ENCODE measurements at places on chromosomes 12 and 14.

DNA sequence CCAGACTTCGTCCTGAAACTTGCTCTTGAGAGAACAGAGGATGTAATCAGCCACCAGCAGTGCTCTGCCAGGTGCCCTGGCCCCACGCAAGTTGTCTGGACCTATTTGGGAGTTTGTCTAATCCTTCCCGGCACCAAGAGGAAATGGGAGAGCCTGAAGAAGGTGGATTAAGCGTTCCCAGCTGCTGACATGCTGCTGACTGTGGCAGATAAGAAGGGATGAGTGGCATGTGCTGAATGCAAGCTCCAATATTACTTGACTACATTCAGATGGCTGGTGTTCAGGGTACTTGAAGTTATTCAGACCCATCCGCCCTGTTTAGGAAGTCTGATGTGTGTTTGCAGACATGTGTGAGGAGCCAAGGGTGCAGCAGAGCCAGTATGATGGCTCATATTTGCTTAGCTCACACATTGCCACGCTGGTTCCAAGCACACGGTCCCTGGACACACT lies 440.6 kb upstream of the CCDC196 start:
- peak; percentile 19 for DNase-seq

GRCh38 chr14:91059576-91060350 lies 678 bp downstream of the RPS6KA5 start:
- peak; percentile 27 for DNase-seq

DNA sequence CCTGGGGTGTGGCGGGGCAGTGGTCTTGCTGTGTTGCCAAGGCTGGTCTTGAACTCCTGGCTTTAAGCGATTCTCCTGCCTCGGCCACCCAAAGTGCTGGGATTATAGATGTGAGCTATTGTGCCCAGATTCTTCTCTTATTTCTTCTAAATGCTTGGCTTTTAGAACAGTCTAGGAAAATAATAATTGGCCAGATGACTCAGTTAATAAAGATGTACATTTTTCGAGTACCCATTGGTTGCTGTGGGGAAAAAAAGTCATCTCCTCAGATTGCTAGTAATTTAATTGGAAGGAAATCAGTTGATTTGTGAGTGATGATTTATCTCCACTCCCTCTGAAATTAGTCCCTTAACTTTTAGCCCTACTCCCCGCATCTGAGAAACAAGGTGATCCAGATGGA lies 45.5 kb downstream of the CHST11 start:
- DNase-seq = no peak

DNA sequence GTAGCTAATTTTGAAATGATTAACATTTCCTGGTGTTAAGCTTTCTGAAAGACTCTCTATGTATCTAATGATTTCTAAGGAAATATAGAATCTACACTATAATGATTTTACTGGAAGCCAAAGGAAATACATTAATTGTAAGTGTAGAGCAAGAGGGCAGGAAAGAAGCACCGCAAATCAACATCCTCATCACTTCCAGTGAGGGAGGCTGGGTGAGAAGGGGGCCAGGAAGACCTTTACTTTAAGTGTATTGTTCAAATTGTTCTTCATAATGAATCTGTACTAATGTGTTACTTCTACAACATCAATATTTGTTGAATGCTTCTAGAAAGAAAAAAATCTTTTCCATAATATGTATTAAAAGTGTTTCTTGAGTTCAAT lies 65.3 kb upstream of the DACT1 start:
- DNase-seq = no peak

DNA sequence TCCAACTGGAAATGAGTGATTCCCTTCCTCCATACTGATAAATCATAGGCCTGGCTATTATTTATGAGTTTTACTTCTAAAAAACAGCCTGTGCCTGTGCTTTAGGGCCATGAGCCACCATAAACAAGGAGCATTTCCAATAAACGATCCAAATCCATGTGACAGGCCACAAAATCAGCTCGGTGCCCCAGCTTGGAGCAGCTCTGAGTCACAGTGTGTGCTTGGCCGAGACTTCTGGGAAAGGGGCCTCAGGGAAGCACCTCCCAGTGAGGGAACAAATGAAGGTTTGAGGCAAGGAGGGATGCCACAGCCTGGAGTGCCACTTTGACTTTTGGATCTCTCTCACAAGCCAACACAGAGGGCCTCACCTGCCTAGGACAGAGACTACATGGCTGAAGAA lies 190.4 kb downstream of the NTF3 start:
- DNase-seq = no peak

GRCh38 chr12:94754653-94755052 lies 104.3 kb upstream of the TMCC3 start:
- DNase-seq = no peak

DNA sequence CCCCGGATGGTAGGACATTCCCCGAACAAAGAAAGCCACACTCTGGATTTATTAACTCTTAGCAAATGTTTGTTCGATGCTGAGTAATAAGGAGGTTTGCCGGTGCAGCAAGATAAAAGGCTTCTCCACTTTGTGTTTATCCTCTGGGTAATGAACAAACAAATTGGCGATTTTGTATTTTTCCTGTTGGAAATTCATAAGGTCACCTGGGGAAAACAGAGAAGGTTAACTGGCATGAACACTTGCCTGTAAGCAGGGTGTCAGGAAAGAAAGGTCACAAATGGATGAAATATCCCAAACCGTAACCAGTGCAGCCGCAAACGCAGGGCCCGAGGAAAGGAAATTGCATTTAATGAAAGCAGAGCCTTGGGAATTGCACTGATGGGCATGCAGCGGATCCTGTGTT lies 132.8 kb downstream of the RMST start:
- DNase-seq = peak; percentile 35
